ENCODE measurements at places on chromosomes 12 and 14.

DNA sequence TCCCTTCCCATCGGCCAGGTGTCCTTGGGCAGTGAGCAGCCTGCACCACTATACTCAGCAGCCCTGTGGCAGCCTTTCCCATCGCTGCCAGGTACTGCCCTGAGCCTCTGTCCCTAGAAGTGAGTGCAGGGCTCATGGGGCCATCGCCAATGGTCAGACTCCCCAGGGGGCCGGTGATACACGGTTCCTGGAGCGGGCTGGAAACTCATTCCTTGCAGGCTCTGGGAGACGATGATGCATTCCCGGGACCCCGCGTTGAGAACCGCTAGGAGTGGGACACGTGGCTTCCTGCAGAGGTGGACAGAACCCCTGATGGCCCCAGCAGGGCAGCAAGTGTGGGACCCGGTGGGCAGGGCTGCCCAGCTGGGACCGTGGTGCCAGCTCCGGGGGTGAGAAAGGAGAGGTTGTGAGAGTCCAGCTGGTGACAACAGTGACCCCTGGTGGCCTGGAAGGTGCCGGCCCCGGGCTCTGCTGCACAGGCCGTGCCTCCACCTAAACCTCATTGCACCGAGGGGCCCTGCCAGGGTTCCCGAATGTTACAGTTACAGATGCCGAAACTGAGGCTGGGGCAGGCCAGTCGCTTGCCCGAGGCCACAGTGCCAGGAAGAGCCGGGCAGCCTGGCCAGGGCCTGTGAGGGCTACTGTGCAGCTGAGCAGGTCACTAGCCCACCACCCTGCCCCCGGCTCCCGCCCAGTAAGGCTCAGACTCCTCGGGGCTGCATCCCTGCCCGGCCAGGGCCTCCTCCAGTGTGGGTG lies 33.8 kb downstream of the FBRSL1 start:
- peak; percentile 96 for DNase-seq

DNA sequence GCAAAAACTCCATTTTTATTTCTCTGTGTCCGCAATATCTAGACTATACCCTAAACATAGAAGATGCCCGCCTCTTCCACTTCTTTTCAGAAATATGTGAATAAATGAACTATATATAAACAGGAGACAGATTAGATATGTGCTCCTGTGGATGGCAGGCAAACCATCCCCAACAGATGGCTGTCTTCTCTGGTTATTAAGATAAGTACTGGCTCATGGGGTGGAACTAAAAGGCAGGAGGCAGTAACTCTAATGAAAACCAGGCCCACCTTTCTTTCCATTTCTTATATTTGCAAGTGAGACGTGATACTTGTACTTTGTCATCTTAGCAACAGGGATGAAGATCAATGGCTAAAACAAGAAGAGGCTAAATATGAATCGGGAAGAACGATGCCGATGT lies 20.2 kb downstream of the E2F7 start:
- DNase-seq: no peak

GRCh38 chr12:42979746-42980145 lies 390.2 kb upstream of the PRICKLE1 start:
- no peak for DNase-seq

GRCh38 chr14:104219731-104220214 lies 81.4 kb downstream of the KIF26A start:
- no peak for DNase-seq

- DNase-seq: no peak
Observed at GRCh38 chr12:7152818-7153217, 22.6 kb downstream of the CLSTN3 start.

DNA sequence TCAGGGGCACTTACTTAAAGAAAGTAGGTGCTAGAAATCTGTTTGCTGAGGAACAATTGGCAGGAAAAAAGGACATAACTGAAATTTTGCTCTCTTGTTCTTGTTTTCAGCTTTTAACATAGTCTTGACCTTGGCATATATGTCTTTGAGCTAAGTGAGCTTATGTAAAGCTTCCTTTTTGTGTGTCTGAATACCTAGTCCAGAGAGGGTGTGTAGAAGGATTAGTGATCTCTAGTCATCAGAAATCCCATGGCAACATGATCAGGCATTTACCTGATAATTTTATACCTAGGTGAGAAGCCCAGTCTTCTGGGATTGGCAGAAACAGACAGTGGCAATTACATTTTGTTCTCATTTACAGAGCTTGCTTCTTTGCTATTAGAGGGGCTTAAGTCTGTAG lies 166.1 kb downstream of the SNAPC1 start:
- DNase-seq: no peak

DNA sequence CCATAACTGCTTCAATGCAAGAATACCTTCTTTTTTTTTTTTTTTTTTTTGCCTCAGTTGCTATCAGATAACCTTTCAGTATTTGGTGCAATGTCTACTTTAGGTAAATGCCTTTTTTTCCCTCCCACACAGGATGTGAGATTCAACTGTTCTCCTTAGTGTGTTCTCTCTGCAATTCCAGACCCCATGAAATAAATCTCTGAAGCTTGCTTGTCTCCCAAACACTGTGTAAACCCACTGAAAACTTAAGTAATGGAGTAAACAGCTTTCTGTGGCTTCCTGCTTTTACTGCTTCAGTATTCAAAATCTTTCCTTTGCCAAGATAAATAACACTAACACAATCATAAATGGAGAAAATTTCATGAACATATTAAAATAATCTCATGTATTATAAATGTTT lies 55.8 kb upstream of the CLEC14A start:
- no peak for DNase-seq

- no peak for DNase-seq
Observed at GRCh38 chr14:53354336-53354735, 201.2 kb upstream of the DDHD1 start.

DNA sequence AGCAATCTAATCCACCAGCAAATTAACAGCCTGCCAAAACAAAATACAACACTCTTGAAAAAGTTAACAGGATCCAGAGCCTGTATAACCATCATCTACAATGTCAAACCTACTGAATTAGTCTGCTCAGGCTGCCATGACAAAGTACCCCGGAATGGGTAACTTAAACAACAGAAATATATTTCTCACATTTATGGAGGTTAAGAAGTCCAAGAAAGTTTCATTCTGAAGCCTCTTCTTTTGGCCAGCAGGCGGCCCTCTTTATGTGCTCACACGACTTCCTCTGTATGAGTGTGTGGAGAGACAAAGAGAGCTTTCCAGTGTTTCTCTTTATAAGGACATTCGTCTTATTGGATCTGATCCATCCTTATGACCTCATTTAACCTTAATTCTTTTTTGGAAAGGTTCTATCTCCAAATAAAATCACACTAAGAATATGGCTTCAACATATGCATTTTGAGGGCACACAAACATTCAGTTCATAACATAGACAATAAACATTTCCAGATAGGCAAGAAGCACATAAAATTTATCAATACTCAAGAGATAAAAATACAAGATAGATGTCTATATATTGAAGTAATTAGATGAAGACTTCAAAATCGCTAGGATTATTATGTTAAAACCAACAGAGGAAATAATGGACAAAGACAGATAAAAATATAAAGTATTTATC lies 5.9 kb upstream of the RERG start:
- DNase-seq: no peak

Measured in GM19239 (cell line).